ENCODE measurements at places on chromosomes 2 and 18. TPM values are rescaled to one million over a fixed set of nuclear protein-coding genes. Genes with fewer than 3 reads are reported as not detected.

PSTPIP2 gene
- 9.9 TPM for total RNA-seq

LAMA1 gene
- 63.7 TPM for total RNA-seq

SPR gene
- total RNA-seq, result 9.1 TPM

CCDC93 gene
- total RNA-seq, result 31.9 TPM

NBAS gene
- total RNA-seq, result 74.3 TPM

KIAA2012 gene
- 0.18 TPM for total RNA-seq

KLHL14 gene
- total RNA-seq, result 22.1 TPM

NXPH2 gene
- total RNA-seq, result 5.0 TPM

TWIST2 gene
- total RNA-seq, result 10.7 TPM

OSBPL6 gene
- 2.3 TPM for total RNA-seq

RAB17 gene
- total RNA-seq, result 10.6 TPM

SPATA3 gene
- total RNA-seq, result not detected

STAT4 gene
- 6.7 TPM for total RNA-seq

EHBP1 gene
- total RNA-seq, result 65.4 TPM

TEKT4 gene
- total RNA-seq, result 0.29 TPM

GALNT1 gene
- total RNA-seq, result 36.1 TPM

HMSD gene
- 0.18 TPM for total RNA-seq

TTC39C gene
- 10.0 TPM for total RNA-seq

ANKRD29 gene
- 2.0 TPM for total RNA-seq

CNTNAP5 gene
- total RNA-seq, result 0.58 TPM

ADI1 gene
- total RNA-seq, result 34.9 TPM

SMYD1 gene
- total RNA-seq, result 30.2 TPM

CD28 gene
- 2.7 TPM for total RNA-seq

CHRND gene
- 5.5 TPM for total RNA-seq

TDRD15 gene
- total RNA-seq, result 0.06 TPM

BOLL gene
- 0.23 TPM for total RNA-seq

KLHL41 gene
- 613 TPM for total RNA-seq

CDH19 gene
- total RNA-seq, result 0.47 TPM

REG1B gene
- total RNA-seq, result not detected

EFR3B gene
- total RNA-seq, result 7.8 TPM

ASXL3 gene
- 13.4 TPM for total RNA-seq

CDH7 gene
- 12.5 TPM for total RNA-seq

STARD6 gene
- total RNA-seq, result not detected

INHA gene
- 0.58 TPM for total RNA-seq

IL1R1 gene
- total RNA-seq, result 18.5 TPM

GAREM1 gene
- 27.9 TPM for total RNA-seq

KIF5C gene
- 3.6 TPM for total RNA-seq

TLX2 gene
- not detected for total RNA-seq

CD8A gene
- total RNA-seq, result 0.47 TPM

CXXC1 gene
- 64.0 TPM for total RNA-seq

UGT1A5 gene
- total RNA-seq, result not detected

POTEI gene
- 0.06 TPM for total RNA-seq

RTKN gene
- total RNA-seq, result 55.7 TPM

GNAL gene
- total RNA-seq, result 1.8 TPM

POTEJ gene
- total RNA-seq, result 0.12 TPM

ABCG5 gene
- total RNA-seq, result 0.18 TPM

FZD7 gene
- 76.1 TPM for total RNA-seq

MYOM1 gene
- total RNA-seq, result 92.8 TPM

PSD4 gene
- 18.4 TPM for total RNA-seq

PRSS56 gene
- total RNA-seq, result 0.18 TPM

CD302 gene
- 19.2 TPM for total RNA-seq

COBLL1 gene
- total RNA-seq, result 138 TPM

CEP76 gene
- 13.6 TPM for total RNA-seq

MAP2 gene
- total RNA-seq, result 14.7 TPM

STRADB gene
- 69.2 TPM for total RNA-seq

CABYR gene
- 5.1 TPM for total RNA-seq

PRKAG3 gene
- 5.0 TPM for total RNA-seq

PDCD1 gene
- 0.58 TPM for total RNA-seq
